ENCODE measurements at places on chromosomes 3 and 15. TPM values are rescaled to one million over a fixed set of nuclear protein-coding genes. Genes with fewer than 3 reads are reported as not detected.

The CLEC3B gene
- 13.3 TPM for total RNA-seq

The ATXN7 gene
- 16.2 TPM for total RNA-seq

The TM6SF1 gene
- total RNA-seq: 23.4 TPM

The ERICH6 gene
- total RNA-seq: not detected

The NUTM1 gene
- not detected for total RNA-seq

The KY gene
- total RNA-seq: 1.8 TPM

The CYP8B1 gene
- 0.08 TPM for total RNA-seq

The NME9 gene
- 1.9 TPM for total RNA-seq

The LMAN1L gene
- total RNA-seq: not detected

The SECISBP2L gene
- total RNA-seq: 22.0 TPM

The TRH gene
- total RNA-seq: not detected

The C3orf80 gene
- total RNA-seq: not detected

Data from psoas muscle (tissue), 8 donors.